ENCODE measurements at places on chromosomes 1 and 21. TPM values are rescaled to one million over a fixed set of nuclear protein-coding genes. Genes with fewer than 3 reads are reported as not detected.

The TEDDM1 gene
- total RNA-seq = not detected

The TMEM82 gene
- not detected for total RNA-seq

The S100A7 gene
- not detected for total RNA-seq

The ETV3L gene
- not detected for total RNA-seq

The KCNK2 gene
- total RNA-seq = 145 TPM

The PAPPA2 gene
- 7.0 TPM for total RNA-seq

The LCK gene
- total RNA-seq = not detected

The PIGR gene
- not detected for total RNA-seq

The RGS4 gene
- total RNA-seq = 27.9 TPM

The SYCP1 gene
- not detected for total RNA-seq

The AMY1A gene
- total RNA-seq = not detected

The CCDC185 gene
- total RNA-seq = not detected

The KLHDC9 gene
- total RNA-seq = 5.6 TPM

The LRRC39 gene
- total RNA-seq = not detected

The CDC14A gene
- total RNA-seq = 1.5 TPM

The RNU1-2 gene
- not detected for total RNA-seq

The POU3F1 gene
- total RNA-seq = not detected

The CRB1 gene
- total RNA-seq = not detected

The CLDN8 gene
- not detected for total RNA-seq

The AMY1B gene
- not detected for total RNA-seq

The S100PBP gene
- 35.0 TPM for total RNA-seq
